Renal cortical epithelial cell (primary cell): ENCODE measurements at places on chromosomes 16 and 17. TPM values are rescaled to one million over a fixed set of nuclear protein-coding genes. Genes with fewer than 3 reads are reported as not detected.

The ZSCAN10 gene
- total RNA-seq: not detected in 2 replicates

The SGSM2 gene
- total RNA-seq: 24.1 and 55.1 TPM in 2 replicates

The HEATR9 gene
- total RNA-seq: not detected in 2 replicates

The RHBDF1 gene
- total RNA-seq: 20.7 and 37.3 TPM in 2 replicates

The IL21R gene
- under 0.01 TPM in 1 of 2 replicates, not detected in the other for total RNA-seq

The PIK3R5 gene
- not detected in 2 replicates for total RNA-seq

The RGS11 gene
- 0.40 TPM in 1 of 2 replicates, not detected in the other for total RNA-seq

The HCRT gene
- not detected in 2 replicates for total RNA-seq

The SDR42E1 gene
- 17.9 and 20.8 TPM in 2 replicates for total RNA-seq

The CD300LB gene
- total RNA-seq: not detected in 2 replicates

The TSPAN10 gene
- 0.87 and 2.3 TPM in 2 replicates for total RNA-seq

The CLEC19A gene
- not detected in 2 replicates for total RNA-seq

The KRTAP9-6 gene
- not detected in 2 replicates for total RNA-seq

The PPM1E gene
- total RNA-seq: 0.17 and 0.89 TPM in 2 replicates

The WNT9B gene
- total RNA-seq: 5.0 TPM in 1 of 2 replicates, not detected in the other

The JPH3 gene
- total RNA-seq: 0.35 and 0.50 TPM in 2 replicates

The MED13 gene
- total RNA-seq: 33.5 and 81.0 TPM in 2 replicates

The SLC38A7 gene
- 17.7 and 35.7 TPM in 2 replicates for total RNA-seq

The NPIPA8 gene
- total RNA-seq: not detected in 2 replicates
